Liver (tissue), 10 donors: ENCODE measurements at places on chromosomes 6 and 20. TPM values are rescaled to one million over a fixed set of nuclear protein-coding genes. Genes with fewer than 3 reads are reported as not detected.

Gene NNAT
- total RNA-seq = not detected

Gene SIRPB1
- total RNA-seq = 2.0 TPM

Gene BNIP5
- total RNA-seq = not detected

Gene GSTA2
- total RNA-seq = 2.0 TPM

Gene SMLR1
- 38.4 TPM for total RNA-seq

Gene CFB
- 2,016 TPM for total RNA-seq

Gene ANKRD6
- total RNA-seq = 4.1 TPM

Gene CMTR1
- total RNA-seq = 25.4 TPM

Gene SCAND1
- total RNA-seq = 39.7 TPM

Gene RBPJL
- not detected for total RNA-seq

Gene KIF25
- not detected for total RNA-seq

- H3K27me3 ChIP-seq = no peaks in the 10 kb centered on the region
- no peaks in the 10 kb centered on the region for H3K36me3 ChIP-seq
- no peak overlapping the region for H3K27ac ChIP-seq
- H3K4me3 ChIP-seq = no peak overlapping the region
Measured at GRCh38 chr6:130602151-130602770, 224.9 kb upstream of the SMLR1 start.

DNA sequence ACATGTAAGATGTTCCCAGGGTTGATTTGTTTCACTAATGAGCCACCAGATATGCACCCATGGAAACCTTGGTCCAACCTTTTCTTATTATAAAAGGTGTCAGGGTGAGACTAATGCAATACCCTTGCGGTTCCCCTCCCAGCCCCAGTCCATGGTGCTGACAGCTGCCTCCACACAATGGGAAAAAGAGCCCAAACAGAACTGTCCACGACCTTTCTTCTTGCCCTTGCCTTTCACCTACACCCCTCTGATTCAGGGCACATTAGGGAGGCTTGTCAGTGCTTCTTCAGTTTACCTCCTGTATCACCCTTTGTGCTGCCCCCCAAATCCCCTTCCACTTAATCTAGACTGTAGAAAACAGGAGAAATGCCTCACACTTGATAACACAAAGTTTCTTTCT, 352.7 kb upstream of the CDH4 start:
- no peak for DNase-seq
- H3K27ac ChIP-seq = no peak overlapping the region
- no peaks in the 10 kb centered on the region for H3K4me1 ChIP-seq
- H3K4me3 ChIP-seq = no peak overlapping the region
- no peaks in the 10 kb centered on the region for H3K36me3 ChIP-seq
- H3K27me3 ChIP-seq = no peaks in the 10 kb centered on the region

GRCh38 chr20:46023999-46024398, 5.0 kb upstream of the SLC12A5 start:
- H3K4me1 ChIP-seq = peaks cover 3% of the 10 kb centered on the region
- H3K27me3 ChIP-seq = peaks cover 6% of the 10 kb centered on the region
- H3K4me3 ChIP-seq = no peak overlapping the region
- H3K36me3 ChIP-seq = no peaks in the 10 kb centered on the region
- H3K27ac ChIP-seq = no peak overlapping the region

DNA sequence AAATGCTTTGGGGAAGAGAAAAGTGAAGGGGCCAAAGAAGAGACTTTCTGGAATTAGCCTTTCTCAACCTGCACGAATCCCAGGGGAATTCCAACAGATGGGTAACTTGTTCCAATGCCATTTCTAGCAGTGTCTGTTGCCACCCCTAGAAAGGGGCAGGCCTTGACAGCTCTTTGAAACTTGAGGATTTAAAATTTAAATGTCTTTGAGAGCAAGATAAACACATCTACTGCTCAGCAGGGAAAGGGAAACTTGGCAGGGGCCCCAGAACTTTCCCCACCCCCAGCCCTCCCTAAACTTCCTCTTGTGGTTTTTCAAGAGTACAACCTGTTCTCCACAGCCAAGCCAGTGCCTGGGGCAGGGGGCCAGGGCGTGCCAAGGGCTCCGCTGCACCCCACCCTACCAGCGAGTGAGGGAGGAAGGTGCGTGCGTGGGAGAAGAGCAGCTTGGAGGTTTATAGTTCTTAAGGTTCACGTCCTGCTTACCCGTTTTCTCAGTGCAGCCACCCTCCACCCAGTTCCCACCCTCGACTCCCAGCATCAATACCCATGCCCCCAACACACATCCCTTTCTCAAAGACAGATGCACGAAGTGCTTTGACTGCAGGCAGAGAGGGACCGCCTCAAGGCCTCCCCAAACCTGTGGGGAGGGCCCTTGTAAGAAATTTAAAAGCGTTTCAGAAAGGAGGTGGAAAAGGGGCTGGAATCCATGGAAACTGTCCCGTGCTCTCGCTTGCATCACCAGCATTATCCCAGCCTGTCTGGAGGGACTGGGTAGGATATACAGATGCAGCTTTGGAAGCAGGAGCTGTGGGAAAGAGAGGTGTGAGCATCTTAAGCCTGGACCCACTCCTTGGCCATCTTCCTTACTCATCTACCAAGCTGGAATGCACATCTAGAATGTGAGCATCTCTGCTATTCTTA, 4.5 kb upstream of the TAF8 start:
- DNase-seq = no peak
- H3K4me1 ChIP-seq = peaks cover 33% of the 10 kb centered on the region
- peak overlapping the region; percentile 52 for H3K27ac ChIP-seq
- H3K4me3 ChIP-seq = peak overlapping the region; percentile 3
- no peaks in the 10 kb centered on the region for H3K36me3 ChIP-seq

- H3K4me3 ChIP-seq = no peak overlapping the region
- no peak overlapping the region for H3K27ac ChIP-seq
- DNase-seq = peak; percentile 70
Measured at GRCh38 chr6:18990059-18990978, 603.2 kb downstream of the RNF144B start.

DNA sequence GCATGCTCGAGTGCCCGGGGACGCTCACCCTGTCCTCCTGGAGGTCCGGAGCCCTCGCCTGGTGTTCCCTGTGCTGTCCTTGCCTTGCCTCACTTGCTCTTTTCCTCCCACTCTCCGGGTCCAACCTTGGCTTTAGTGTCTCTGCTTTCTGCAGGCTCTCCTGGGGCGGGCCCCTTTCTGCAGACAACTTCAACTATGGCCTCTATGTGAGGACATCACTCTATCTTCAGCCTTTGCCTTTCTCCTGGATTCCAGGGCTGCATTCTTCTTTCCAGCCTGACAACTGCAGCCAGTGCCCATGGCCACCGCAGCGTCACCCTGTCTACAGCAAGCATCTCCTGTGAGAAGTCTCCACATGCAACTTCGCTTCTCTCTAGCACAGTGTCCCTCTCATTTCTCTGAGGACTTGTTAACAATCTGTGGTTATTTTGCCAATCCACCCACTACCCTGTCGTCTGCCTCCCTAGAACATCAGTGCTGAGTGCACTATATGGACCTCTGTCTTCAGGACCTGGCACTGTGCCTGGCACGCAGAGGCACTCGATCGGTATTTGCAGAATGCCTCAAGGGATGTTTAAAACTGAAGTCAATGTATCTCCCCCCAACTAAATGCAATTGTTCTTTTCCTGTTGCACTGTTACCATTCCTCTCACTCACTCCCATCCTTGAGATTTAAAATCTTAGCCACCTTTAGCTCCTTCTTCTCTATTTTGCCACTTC, 35.9 kb downstream of the FOXC1 start:
- no peak overlapping the region for H3K27ac ChIP-seq

DNA sequence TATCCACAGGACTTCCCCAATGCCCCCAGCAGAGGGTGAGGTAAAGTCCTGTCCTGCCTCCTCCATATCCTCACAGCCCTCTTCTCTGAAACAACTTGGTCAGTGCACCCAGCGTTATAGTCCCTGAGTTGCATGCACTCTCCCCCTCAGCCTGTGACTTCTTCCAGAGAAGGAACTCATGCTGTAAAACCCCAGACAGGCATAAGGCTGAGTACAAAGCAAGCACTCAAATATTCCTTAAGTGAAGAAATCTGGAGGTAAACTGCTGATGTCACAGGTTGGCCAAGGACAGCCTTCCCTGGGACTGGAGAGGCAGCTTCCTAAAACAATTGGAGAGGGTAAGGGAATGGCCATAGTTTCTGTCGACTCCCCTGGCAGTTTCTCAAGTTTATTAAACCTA, 12.9 kb upstream of the SRPK1 start:
- H3K27me3 ChIP-seq = no peaks in the 10 kb centered on the region
- H3K4me1 ChIP-seq = no peaks in the 10 kb centered on the region
- H3K36me3 ChIP-seq = no peaks in the 10 kb centered on the region
- H3K4me3 ChIP-seq = no peak overlapping the region

GRCh38 chr20:47775841-47776240, 9.4 kb downstream of the SULF2 start:
- H3K36me3 ChIP-seq = no peaks in the 10 kb centered on the region
- no peaks in the 10 kb centered on the region for H3K4me1 ChIP-seq
- H3K27me3 ChIP-seq = no peaks in the 10 kb centered on the region
- no peak overlapping the region for H3K27ac ChIP-seq

DNA sequence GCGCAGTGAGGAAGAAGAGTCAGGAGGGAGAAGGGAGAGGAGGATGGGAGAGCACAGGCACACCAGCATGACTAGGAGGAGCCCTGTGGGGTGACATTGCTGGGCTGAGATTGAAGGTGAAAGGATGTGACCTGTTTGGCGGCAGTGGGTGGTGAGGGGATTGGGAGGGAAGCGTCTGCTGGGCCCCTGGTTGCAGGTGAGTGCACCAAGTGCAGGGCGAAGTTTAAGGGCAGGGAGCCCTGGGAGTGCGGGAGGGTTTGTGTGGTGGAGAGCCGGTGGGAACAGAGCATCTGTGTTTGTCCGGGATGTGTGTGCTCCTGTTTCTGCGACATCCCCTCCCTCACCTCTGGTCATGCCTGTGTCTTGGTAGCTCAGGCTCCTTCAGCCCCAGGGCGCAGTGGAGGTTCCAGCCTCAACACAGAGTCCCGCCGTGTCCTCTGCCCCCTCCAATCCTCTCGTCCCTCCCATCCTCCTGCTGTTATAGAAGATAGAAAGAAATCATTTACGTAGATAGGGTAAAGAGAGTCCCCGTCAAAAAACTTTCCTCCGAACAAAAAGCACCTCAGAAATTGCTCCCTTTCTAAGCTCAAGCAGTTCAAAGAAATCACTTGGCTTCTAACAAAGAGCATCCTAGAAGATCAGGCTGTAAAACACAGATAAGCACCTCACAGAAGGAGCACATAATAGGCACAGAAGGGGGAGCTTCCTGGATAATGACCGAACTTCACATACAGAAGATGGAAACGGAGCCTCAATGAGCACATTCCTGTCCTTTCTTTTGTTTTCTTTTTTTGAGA, 25.0 kb downstream of the ULBP1 start:
- H3K4me3 ChIP-seq = no peak overlapping the region
- no peaks in the 10 kb centered on the region for H3K4me1 ChIP-seq
- no peak for DNase-seq
- H3K27me3 ChIP-seq = peaks cover 13% of the 10 kb centered on the region

GRCh38 chr20:4234128-4234527, 218.8 kb upstream of the RNF24 start:
- no peak overlapping the region for H3K27ac ChIP-seq
- no peak overlapping the region for H3K4me3 ChIP-seq
- H3K36me3 ChIP-seq = no peaks in the 10 kb centered on the region
- no peaks in the 10 kb centered on the region for H3K4me1 ChIP-seq
- no peaks in the 10 kb centered on the region for H3K27me3 ChIP-seq
- DNase-seq = no peak

DNA sequence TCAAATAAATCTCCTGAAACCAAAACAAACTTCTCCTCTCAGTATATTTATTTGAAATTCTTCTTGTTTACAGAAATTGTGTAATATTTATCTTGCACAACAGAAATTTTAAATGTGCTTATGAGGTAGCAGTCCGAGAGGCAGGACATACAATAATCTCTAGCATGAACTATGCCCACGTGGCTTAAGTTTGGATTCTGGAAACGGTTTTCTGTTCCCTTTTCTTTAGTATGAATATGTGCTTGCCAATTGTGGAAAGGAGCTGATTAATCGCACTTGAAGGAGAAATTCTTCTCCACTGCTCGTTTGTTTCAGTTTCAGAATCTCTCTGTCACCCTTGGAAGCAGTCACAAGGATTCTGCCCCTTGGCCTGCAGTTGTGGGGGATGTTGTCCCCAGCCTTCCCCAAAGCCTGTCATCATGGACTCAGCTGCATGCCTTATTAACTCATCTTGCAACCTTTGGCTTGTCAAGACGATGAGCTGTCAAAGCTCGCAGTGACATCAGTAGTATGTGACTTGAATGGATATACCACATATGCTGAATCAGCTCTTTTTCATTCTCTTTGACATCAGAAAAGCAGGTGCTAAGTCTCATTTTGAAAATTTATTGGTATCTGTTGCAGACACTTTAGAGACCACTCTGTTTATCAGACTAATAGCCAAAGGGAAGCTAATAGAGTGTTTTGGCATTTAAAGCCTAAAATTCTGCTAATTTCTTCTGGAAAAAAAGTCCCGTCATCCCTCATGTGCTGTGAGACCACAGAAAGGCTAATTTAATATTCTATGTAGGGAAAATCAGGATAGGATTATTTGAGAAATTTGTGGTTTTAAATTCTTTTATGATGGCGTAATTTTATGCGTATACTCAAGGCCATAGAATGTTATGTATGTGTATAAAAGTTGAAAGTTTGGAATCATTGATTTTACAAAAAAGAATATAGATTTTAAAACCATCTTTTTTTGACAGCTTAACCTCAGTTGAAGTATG, 186.8 kb downstream of the ARID1B start:
- H3K27ac ChIP-seq = peak overlapping the region; percentile 78
- H3K4me1 ChIP-seq = peaks cover 7% of the 10 kb centered on the region
- peak overlapping the region; percentile 55 for H3K4me3 ChIP-seq
- H3K36me3 ChIP-seq = no peaks in the 10 kb centered on the region
- no peak for DNase-seq
- no peaks in the 10 kb centered on the region for H3K27me3 ChIP-seq

GRCh38 chr6:50889935-50890334, 71.3 kb downstream of the TFAP2B start:
- H3K36me3 ChIP-seq = no peaks in the 10 kb centered on the region
- H3K4me3 ChIP-seq = no peak overlapping the region
- no peaks in the 10 kb centered on the region for H3K27me3 ChIP-seq
- peaks cover 5% of the 10 kb centered on the region for H3K4me1 ChIP-seq
- H3K27ac ChIP-seq = no peak overlapping the region

GRCh38 chr20:60976139-60976538, 275.9 kb upstream of the CDH4 start:
- H3K27ac ChIP-seq = no peak overlapping the region
- no peak for DNase-seq
- H3K36me3 ChIP-seq = no peaks in the 10 kb centered on the region
- peaks cover 3% of the 10 kb centered on the region for H3K27me3 ChIP-seq
- H3K4me1 ChIP-seq = no peaks in the 10 kb centered on the region
- H3K4me3 ChIP-seq = no peak overlapping the region

GRCh38 chr20:32474967-32475811, 109.9 kb downstream of the NOL4L start:
- H3K36me3 ChIP-seq = no peaks in the 10 kb centered on the region
- peak overlapping the region; percentile 68 for H3K27ac ChIP-seq
- peak; percentile 72 for DNase-seq
- peaks cover 65% of the 10 kb centered on the region for H3K4me1 ChIP-seq

GRCh38 chr20:32231847-32232246, 24.2 kb downstream of the POFUT1 start:
- H3K4me3 ChIP-seq = no peak overlapping the region
- H3K27me3 ChIP-seq = no peaks in the 10 kb centered on the region
- peak overlapping the region; percentile 22 for H3K27ac ChIP-seq
- H3K4me1 ChIP-seq = peaks cover 53% of the 10 kb centered on the region
- H3K36me3 ChIP-seq = peaks cover 37% of the 10 kb centered on the region

GRCh38 chr6:133894795-133895358, 6.0 kb downstream of the TCF21 start:
- H3K27me3 ChIP-seq = peaks cover 9% of the 10 kb centered on the region
- no peaks in the 10 kb centered on the region for H3K36me3 ChIP-seq
- no peak overlapping the region for H3K4me3 ChIP-seq
- no peak overlapping the region for H3K27ac ChIP-seq
- no peak for DNase-seq
